Effector CD4-positive, alpha-beta T cell (primary cell): ENCODE measurements at places on chromosomes 4 and X.

- DNase-seq = no peak
Observed at GRCh38 chrX:123256378-123256777, 72.3 kb downstream of the GRIA3 start.

DNA sequence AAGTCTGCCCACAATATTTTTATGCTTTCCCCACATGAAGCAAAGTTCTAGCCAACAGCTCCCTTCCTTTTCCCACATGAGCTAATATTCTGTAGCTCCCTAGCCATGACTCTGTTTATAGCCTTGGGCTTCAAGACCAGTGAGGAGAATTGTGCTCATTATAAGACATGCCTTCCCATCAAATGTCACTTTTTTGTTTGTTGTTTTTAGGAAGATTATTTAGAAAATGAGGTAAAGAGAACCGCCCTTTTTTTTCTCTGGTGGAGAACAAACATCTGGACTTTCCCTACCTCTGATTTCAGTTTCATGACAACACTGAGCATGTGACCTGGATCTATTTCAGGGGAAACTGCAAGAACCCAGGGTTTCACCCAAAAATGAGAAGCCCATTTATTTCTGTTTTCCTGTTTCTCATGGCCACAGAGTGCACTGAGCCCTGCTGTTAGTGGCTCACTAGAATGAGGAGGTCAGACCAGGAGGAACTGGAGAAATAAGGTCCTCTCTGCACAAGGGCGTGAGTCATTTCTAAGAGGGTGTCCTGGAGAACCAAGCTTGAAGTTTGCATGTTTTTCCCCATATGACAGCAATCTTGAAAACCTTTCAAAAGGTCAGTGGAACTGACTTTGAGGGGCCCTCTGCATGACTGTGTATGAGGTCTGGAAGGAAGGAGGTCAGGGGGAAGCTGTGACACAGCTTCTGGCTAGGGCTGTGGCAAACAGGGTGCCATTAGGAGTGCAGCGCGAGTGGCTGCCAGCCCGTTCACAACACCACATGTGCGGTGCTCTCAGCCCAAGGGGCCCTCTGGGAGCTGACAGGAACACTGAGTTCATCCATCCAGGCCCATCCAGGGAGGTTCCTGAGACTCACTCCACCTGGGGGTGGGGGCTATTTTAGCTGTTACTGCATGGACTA, 55.2 kb downstream of the CHST7 start:
- DNase-seq = no peak

DNA sequence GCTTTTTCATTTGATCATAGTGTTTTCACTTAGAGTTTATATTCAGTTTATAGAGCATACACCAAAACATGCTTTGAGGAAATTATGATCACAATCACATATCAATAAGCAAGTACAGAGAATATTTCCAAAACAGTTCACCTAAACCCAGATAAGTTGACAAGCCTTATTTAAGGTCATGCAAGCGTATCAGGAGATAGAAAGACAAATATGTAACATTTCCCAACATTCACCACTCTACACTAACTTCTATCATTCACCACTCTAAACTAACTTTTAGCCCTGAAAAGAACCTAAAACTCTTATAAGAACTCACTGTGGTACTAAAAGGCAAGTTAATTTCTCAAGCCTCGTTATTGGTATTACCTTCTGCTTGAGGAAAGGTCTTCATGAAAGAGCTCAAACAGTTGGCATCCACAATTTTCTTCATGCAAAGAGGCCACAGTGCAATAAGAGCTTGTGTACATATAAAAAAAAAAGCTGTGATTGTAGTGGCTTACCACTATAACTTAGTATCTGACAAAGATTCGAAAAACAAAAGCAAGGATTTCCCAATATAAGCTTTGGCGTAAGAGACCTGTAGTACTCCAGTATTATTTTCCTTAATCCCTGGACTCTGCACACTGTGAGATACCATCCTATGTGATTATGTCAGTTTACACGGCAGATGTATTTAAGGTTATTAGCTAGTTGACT, 903.3 kb downstream of the STIM2 start:
- no peak for DNase-seq

- no peak for DNase-seq
Observed at GRCh38 chr4:34709564-34709963, 1534.8 kb downstream of the ARAP2 start.

DNA sequence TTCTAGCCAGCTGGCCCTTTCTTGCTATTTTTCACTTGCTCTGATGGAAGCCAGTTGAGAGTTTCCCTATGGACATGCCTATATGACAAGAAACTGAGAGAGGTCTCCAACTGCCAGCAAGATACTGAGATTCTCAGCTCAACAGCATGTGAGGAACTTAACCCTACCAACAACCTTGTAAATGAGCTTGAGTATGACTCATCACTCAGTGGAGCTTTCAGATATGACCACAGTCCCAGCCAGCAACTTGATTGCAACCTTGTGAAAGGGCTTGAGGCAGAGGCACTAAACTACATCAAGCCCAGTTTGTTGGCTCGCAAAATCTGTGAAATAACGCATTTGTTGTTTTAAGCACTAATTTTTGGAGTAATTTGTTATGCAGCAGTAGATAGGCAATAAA, 175.8 kb downstream of the COMMD8 start:
- no peak for DNase-seq

GRCh38 chr4:32847461-32847860, 2127.3 kb downstream of the PCDH7 start:
- no peak for DNase-seq

DNA sequence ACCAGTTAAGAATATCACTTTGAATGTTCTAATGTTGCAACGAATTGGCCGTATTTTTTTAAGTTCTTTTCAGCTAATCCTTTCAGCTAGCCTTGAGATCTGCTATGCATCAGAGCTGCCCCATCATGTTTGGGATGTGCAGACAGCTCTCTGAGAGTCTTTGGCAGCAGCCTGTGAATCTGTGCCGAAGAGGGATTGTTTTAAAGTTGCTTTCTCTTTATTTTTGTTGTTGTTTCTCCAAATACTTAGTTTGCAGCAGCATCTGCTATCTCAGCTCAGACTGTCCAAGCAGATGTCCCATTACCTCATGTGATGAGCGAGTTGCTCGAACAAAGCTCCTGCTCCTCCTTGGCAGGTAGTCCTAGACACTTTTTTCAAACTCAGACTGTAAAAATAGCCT, 1002.5 kb upstream of the INTU start:
- no peak for DNase-seq
